Dermis blood vessel endothelial cell (primary cell): ENCODE measurements at places on chromosomes 5 and 9.

DNA sequence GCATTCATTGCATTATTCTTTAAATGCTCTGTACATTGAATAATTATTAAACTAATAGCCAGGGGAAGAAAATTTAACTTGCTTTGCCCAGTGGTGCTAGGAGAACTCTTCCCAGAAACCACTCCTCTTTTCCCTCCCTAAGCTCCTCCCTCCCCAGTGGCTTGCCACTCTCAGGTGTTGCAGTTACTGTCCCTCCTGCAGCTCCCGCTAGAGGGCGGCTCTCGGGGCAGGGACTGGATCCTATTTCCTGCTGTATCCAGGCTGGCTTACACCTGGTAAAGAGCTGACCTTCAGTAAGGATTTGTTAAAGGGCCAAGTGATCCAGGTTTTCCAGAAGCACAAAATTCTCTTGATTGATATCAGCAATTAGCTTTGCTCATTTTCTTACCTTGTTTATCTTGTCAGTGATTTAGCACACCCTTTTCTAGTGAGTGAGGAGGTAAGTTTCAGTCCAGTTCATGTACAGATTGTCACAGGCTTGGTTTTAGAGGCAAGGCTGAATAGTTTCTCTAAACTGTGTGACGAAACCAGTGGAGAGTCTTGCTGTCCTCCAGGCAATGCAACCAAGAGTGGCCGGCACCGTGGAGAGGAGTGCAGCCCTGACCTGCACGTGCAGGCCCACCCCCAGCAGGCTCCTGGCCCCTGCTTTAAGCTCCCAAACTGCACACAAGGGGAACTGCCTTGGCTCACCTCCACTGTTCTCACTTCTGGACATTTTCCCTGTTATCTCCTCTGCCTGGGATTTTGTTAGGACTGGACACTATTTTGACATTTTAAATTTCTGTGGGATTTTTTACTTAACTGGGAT is 423.8 kb downstream of the SPOCK1 start:
- peak; percentile 61 for DNase-seq

GRCh38 chr9:135924628-135925338 is 17.4 kb upstream of the CAMSAP1 start:
- no peak for DNase-seq

DNA sequence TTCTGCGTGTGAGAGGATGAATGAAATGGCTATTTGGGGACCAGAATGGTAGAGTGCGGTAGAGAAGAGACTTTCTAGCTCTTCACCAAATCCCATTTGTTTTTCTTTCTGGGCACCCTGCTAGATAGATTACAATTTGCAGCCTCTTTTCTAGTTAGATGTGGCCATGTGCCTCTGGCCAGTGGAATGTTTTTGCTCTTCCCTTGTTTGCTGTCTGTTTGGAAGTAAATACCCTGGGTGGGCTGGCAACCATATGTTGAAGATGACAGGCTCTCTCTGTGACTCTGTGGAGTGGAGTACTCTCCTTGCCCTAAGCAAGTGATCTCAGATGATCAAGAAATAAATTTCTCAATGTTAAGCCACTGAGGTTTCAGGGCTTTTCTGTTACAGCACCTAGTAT is 12.9 kb downstream of the GNG10 start:
- no peak for DNase-seq

- no peak for DNase-seq
Measured at GRCh38 chr5:133344266-133344665, 268.1 kb downstream of the FSTL4 start.

GRCh38 chr9:113653746-113654604 is 190.4 kb downstream of the RGS3 start:
- peak; percentile 27 for DNase-seq

DNA sequence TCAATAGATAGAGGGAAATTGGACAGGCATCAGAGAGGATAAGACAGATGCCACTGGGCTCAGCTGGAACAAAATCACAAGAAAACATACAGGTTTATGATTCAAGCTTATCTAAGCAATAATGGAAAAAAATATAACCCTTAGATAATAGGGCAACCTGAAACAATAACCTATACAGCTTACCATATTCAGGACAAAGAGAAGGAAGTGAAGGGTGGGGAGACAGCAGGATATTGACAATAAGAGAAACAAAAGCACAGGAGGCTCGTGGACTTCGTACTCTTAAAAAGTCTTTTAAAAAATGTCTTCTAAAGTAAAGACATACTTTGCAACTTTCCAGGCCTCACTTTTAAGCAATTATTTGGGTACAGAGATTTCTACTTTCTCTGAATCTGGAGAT is 225.3 kb downstream of the NTRK2 start:
- DNase-seq, result no peak

DNA sequence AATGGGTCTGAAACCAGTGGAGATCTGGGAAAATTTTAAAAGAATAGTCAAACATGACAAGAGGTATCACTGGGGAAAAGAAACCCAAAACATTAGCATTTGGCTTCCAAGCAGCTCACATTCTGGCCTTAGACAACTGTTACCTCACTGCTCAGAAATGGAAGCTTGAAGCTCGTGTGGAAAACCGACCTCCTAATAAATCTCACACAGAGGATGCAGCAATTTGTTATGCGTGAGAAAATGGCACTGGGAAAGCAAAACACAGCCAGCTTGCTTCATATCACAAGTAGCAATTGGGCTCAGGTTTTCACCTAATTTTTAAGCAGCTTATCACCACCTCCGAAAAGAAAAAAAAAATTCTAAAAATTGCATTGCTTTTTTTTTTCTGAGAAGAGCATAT is 103.3 kb upstream of the TAS2R1 start:
- no peak for DNase-seq

DNA sequence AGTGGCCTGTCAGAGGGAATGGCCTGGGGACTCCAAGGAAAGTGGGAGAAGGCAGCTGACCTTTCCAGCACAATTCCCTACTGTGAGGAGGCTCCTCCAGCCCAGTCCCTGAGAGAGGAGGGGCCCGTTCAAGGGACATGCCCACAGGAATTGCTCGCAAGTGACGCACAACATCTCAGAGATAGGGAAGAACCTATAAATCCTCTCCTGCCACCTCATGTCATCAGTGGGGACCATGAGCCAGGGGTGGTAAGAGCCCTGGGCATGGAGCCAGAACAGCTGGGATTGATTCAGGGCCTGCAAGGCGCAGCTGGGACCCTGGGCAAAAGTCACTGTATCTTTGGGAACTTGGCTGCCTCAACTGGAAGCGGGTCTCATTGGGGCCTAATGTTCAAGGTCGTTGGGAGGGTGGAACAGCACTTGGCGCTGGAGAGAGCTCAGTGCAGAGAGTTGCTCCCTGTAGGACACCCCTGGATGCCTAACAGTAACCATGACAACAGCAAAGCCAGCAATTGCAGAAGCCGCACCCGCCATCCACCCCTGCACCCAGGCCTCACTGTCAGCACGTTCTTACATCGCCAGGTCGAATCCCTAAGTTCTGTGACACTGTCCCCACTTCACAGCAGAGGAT is 41.3 kb upstream of the ORM1 start:
- no peak for DNase-seq

GRCh38 chr5:179975713-179976134 is 68.0 kb upstream of the TBC1D9B start:
- DNase-seq, result no peak

GRCh38 chr5:10621832-10622231 is 58.0 kb downstream of the ANKRD33B start:
- DNase-seq, result peak; percentile 76

- DNase-seq, result no peak
Measured at GRCh38 chr9:89435071-89435823, 62.7 kb downstream of the SEMA4D start.

DNA sequence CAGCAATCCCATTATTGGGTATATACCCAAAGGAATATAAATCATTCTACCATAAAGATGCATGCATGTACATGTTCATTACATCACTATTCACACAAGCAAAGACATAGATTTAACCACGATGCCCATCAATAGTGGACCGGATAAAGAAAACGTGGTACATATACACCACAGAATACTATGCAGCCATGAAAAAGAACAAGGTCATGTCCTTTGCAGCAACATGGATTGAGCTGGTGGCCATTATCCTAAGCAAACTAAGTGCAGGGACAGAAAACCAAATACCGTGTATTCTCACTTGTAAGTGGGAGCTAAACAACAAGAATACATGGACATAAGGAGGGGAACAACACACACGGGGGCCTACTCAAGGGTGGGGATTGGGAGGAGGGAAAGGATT is 33.8 kb upstream of the LAMC3 start:
- DNase-seq, result no peak

DNA sequence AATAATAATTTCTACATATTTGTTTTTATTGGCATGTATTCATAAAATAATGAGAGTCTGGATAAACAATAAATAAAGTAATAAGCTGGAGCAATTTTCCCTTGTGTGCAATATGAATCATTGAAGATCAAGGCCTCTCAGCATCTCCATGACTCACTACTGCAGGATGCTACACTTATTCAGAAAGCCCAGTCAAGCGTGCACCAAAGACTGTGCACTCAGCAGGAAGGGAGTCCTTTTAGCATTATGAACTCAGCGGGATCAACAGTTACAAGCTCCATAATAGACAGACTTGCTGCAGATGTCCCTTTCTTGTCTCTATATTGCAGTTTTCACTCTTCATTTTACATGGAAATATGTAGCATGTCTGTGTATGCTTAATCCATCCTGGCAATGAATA is 485.3 kb downstream of the CDH9 start:
- no peak for DNase-seq

DNA sequence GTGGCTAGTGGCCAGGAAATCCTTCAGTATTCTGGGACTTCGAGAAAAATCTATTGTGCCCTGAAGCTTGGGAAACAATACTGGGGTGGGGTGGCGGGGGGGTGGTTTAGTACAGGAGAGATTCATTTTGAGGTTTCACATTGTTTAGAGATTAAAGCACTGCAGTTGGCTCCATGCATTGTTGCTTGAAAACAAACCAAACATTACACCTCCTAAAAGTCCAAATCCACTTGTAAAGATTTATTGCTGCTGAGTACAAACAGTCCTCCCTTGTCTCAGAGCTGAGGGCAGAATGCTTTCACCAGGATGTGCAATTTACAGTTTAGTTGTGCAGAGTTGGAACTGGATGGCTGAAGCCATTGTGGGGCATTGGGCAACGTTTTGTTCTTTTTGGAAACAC is 49.4 kb downstream of the GGTA1 start:
- DNase-seq, result no peak

GRCh38 chr5:146797658-146798057 is 80.9 kb downstream of the PPP2R2B start:
- no peak for DNase-seq

- peak; percentile 34 for DNase-seq
Measured at GRCh38 chr5:150511578-150512367, 3.8 kb downstream of the NDST1 start.
